ENCODE measurements at places on chromosomes 7 and 10.

DNA sequence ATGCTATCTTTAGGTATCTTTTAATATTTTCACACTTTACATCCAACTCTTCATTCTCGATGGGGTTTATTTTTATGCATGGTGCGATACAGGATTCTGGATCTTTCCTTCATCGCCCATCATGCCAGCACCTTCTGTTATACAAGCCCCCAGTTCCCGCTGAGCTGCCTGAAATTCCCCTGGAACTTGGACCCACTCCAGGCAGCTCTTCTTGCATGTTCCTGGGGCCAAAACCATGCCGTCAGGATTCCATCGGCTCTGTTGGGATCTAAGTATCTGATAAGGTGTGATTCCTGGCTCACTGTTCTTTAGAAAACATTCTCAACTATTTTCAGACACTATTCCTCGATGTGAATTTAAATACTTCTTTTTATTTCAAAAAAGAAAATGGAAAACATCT lies 40.5 kb upstream of the PPP2R2D start:
- DNase-seq, result no peak

DNA sequence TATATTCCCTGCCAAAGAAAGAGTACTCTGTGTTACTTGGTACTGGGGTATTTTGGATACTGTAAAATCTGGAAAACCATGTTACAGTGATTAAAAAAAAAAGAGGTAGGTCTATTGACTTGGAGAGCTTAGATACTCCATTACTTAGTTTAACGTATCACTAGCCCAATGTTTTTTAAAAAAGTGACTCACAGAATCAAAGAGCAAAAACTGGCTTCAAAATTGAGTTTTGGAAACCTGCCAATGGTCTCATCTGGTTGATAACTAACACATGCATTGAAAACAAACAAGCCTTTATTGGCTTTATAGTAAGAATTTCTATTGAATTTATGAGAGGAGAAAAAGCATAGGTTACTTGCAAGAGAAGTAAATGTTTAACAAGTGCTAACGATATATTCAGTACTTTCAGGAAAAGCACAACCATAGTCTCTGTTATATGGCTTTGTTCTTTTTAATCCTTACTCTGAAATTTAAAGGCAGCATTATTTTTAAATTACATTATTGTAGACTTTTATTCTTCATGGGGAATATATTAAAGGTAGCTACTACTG lies 563.3 kb upstream of the SORCS1 start:
- peak; percentile 3 for DNase-seq

DNA sequence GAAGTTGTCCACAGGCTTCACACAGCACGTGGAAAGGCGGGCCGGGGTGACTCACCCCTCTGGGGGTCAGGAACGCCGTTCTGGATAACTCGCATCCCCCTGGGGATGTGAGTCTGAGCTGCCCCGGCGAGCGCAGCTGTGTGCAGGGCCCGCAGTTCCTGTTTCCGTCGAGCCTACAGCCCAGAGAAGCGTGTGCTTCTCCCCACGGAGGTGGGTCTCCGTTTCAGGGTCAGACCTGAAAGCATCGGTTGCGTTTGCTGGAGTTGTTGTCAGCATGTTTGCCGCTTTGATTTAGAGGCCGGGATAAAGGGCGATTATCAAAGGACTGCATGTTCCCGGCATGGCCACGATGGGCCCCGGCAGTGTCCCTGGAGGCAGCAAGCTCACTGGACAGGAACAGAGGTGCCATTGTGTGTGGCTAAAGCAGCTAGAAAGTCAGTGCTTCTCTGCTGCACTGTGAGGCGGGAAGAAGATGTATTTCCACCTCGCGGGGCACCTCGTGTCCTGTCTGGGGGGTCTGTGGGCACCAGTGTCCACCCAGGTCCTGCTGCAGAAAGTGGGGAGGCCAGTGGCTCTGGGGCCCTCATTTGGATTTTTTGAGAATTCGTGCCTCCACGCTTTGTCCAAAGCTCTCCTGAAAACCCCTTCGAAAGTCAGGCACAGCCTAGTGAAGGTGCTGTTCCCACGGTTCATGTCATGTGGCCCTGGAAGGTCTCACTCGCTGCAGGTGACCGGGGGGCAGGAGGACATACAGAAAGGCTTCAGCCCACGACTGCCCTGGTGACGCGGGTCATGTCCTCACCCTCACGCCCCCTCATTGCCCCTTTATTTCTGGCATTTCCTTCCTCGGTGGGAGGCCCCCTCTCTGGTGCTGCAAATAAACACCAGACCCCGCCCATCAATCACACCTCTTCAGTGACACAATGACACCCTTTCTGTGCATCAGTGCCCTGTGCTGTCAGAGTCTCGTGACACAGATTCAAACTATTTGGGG lies 27.4 kb upstream of the GDI2 start:
- no peak for DNase-seq

- no peak for DNase-seq
These were observed 9.7 kb downstream of the DPYSL4 start for GRCh38 chr10:132196178-132197113.
